PC-9 (cell line): ENCODE measurements at places on chromosomes 11 and 22. TPM values are rescaled to one million over a fixed set of nuclear protein-coding genes. Genes with fewer than 3 reads are reported as not detected.

DNA sequence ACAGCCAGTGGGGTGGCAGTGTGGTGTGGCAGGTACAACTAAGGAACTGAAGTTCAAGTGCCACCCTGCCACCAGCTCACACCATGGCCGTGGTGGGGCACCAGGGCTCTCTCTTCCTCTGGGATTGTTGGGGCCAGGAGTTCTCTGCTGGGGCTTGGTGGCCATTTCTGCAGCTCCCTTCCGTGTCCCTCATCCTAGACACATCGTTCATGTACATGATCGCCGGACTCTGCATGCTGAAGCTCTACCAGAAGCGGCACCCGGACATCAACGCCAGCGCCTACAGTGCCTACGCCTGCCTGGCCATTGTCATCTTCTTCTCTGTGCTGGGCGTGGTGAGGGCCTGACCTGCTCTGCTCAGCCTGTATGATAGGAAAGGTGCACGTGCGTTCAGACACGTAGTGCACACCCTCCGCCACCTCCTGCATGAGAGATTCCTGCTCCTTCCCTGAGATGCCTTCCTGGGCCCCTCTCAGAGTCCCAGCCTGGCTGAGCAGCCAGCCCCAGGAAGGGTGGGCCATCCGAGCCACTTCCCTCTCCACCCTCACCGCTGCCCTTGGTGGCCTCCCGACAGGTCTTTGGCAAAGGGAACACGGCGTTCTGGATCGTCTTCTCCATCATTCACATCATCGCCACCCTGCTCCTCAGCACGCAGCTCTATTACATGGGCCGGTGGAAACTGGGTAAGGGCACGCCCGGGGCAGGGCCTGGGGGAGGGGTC, 7.3 kb upstream of the TAGLN start:
- no peak overlapping the region for H3K27ac ChIP-seq
- no peak for DNase-seq
- H3K4me3 ChIP-seq = no peak overlapping the region
- no peaks in the 10 kb centered on the region for H3K36me3 ChIP-seq
- no peaks in the 10 kb centered on the region for H3K4me1 ChIP-seq

GRCh38 chr11:33874433-33874832, 17.4 kb downstream of the LMO2 start:
- H3K27ac ChIP-seq = no peak overlapping the region
- no peaks in the 10 kb centered on the region for H3K36me3 ChIP-seq
- no peaks in the 10 kb centered on the region for H3K4me1 ChIP-seq
- peaks cover 61% of the 10 kb centered on the region for H3K27me3 ChIP-seq

DNA sequence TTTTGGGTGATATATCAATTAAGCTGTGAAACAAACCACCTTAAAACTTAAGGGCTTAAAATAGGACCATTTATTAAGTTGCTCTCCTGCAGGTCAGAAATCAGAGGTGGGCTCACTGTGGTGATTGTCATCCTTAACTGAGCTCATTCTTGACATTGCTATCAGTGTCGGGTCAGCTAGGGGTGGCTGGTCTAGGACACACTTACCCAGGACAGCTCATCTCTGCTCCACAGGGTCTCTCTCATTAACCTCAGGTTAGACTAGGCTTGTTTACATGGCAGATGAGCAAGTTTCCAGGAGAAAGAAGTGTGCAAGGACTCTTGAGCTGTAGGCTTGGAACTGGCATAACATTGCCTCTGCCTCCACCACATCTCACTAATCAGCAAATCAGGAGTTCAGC, 601.0 kb upstream of the RAG2 start:
- H3K27me3 ChIP-seq = no peaks in the 10 kb centered on the region
- no peak overlapping the region for H3K4me3 ChIP-seq
- DNase-seq = no peak
- H3K36me3 ChIP-seq = no peaks in the 10 kb centered on the region

- no peak overlapping the region for H3K4me3 ChIP-seq
- no peak overlapping the region for H3K27ac ChIP-seq
- no peaks in the 10 kb centered on the region for H3K36me3 ChIP-seq
Measured at GRCh38 chr11:9774591-9775397, 110.9 kb downstream of the SWAP70 start.

MYEOV gene
- 182 and 232 TPM in 2 replicates for total RNA-seq

- DNase-seq = peak; percentile 65
- no peaks in the 10 kb centered on the region for H3K27me3 ChIP-seq
- H3K4me1 ChIP-seq = no peaks in the 10 kb centered on the region; the same call in 1 of the 2 replicates
- no peak overlapping the region for H3K27ac ChIP-seq
Measured at GRCh38 chr11:69799582-69799981, 19.6 kb downstream of the FGF3 start.

DNA sequence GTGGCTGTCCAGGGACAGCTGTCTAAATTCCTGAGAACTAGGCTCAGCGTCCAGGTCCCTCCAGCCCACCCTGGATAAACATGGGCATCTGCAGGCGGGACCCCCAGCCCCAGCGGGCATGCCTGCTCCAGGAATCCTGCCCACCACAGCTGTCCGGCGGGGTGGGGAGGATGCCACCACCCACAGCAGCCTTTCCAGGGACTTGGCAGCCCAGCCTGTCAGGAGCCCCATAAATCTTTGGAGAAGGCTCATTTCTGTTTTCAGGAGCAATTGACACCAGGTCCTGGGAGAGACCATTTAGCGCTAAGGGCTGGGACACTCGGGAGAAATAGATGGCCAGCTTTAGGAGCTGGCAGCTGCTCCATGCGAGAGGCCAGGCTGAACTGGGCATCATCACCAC, 358.9 kb downstream of the CADM1 start:
- no peak overlapping the region for H3K4me3 ChIP-seq
- H3K27me3 ChIP-seq = peaks cover 56% of the 10 kb centered on the region
- no peaks in the 10 kb centered on the region for H3K36me3 ChIP-seq
- DNase-seq = no peak
- H3K4me1 ChIP-seq = no peaks in the 10 kb centered on the region

MPEG1 gene
- not detected in 2 replicates for total RNA-seq

- no peak overlapping the region for H3K27ac ChIP-seq
- no peak overlapping the region for H3K4me3 ChIP-seq
- no peaks in the 10 kb centered on the region for H3K36me3 ChIP-seq
- no peak for DNase-seq
- H3K27me3 ChIP-seq = peaks cover 25% of the 10 kb centered on the region
Measured at GRCh38 chr11:120814531-120815318, 209.2 kb upstream of the TBCEL start.

- H3K27me3 ChIP-seq = no peaks in the 10 kb centered on the region
- peaks cover 24% of the 10 kb centered on the region for H3K4me1 ChIP-seq
- H3K4me3 ChIP-seq = no peak overlapping the region
- no peaks in the 10 kb centered on the region for H3K36me3 ChIP-seq
Measured at GRCh38 chr11:128450882-128451651, 136.3 kb downstream of the ETS1 start.

- no peaks in the 10 kb centered on the region for H3K27me3 ChIP-seq
- H3K4me1 ChIP-seq = peaks cover 34% of the 10 kb centered on the region
- DNase-seq = no peak
- H3K36me3 ChIP-seq = no peaks in the 10 kb centered on the region
- peak overlapping the region; percentile 74 for H3K27ac ChIP-seq
- no peak overlapping the region for H3K4me3 ChIP-seq
Measured at GRCh38 chr11:47923667-47924066, 56.7 kb upstream of the PTPRJ start.

GRCh38 chr11:76856106-76856505, 4.6 kb upstream of the ACER3 start:
- no peak overlapping the region for H3K27ac ChIP-seq
- H3K4me3 ChIP-seq = no peak overlapping the region
- 0 out of 2 replicates have a peak, but pooled peaks cover 6% of the 10 kb centered on the region for H3K4me1 ChIP-seq
- H3K36me3 ChIP-seq = no peaks in the 10 kb centered on the region

KCNK4 gene
- 0.53 and 0.57 TPM in 2 replicates for total RNA-seq

DNA sequence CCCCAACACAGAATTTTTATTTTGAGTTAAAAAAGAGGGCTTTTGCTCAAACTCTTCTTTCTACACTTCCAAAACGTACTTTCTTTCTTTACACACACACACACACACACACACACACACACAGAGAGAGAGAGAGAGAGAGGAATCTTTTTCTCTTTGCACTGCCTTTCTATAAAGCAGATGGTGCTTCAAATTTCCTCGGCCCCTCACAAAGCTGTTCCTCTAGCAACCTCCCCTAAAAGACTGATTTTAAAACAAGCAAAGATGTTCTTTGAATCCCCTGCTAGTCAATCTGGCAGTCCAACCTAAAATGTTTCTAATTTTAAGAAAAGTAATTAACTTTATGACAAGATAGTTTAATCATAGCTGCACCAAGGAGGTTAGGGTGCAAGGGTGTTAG, 2.7 kb upstream of the ANO3 start:
- no peak overlapping the region for H3K4me3 ChIP-seq
- no peak for DNase-seq
- H3K36me3 ChIP-seq = no peaks in the 10 kb centered on the region
- H3K27me3 ChIP-seq = no peaks in the 10 kb centered on the region
- no peak overlapping the region for H3K27ac ChIP-seq
- peaks cover 7% of the 10 kb centered on the region; the same call in 1 of the 2 replicates for H3K4me1 ChIP-seq

- H3K36me3 ChIP-seq = no peaks in the 10 kb centered on the region
- H3K4me1 ChIP-seq = no peaks in the 10 kb centered on the region
- H3K4me3 ChIP-seq = no peak overlapping the region
- H3K27ac ChIP-seq = no peak overlapping the region
Measured at GRCh38 chr11:115922876-115923275, 418.7 kb upstream of the CADM1 start.

DNA sequence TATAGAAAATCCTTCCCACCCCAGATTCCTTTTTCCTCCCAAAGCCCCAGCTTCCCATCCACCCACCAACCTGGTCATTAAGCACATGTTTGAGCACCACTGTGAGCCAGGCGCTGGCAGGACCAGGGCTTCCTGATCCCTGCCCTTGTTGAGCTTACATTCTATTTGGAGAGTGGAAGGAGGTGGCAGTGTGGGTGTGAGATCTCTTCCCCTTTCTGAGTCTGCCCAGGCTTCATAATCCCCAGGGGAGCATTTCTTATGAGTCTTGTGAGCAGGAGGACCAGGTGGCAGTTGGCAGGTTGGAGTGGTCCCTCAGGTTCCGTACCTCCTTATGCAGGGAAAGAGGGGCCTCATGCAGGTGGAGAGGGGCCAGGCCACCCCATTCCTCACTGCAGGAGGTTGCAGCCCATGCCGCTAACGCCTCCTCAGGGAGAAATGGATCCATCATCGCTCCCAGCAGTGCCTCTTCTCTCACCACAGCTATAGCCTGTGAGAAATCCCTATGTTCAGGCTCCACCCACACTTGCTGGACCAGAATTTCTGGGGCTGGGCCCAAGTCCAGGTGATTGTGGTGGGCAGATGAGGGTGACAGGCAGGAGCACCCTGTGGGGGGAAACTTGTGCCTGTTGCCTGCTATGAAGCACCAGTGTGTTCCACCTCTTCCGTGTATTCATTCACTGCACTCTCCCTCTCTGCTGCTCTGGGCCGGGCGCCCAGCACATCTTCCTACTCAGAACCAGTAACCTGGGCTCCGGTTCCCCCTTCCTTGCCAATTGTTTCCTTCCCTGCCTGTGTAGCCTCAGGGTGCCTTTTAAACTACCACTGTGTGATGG, 23.5 kb downstream of the UBE2L3 start:
- H3K36me3 ChIP-seq = no peaks in the 10 kb centered on the region; the same call in 1 of the 2 replicates
- no peak overlapping the region for H3K4me3 ChIP-seq
- no peaks in the 10 kb centered on the region for H3K27me3 ChIP-seq
- no peak overlapping the region for H3K27ac ChIP-seq
- DNase-seq = no peak

MMP13 gene
- total RNA-seq = not detected in 2 replicates

ASCL2 gene
- total RNA-seq = not detected in 2 replicates

DNA sequence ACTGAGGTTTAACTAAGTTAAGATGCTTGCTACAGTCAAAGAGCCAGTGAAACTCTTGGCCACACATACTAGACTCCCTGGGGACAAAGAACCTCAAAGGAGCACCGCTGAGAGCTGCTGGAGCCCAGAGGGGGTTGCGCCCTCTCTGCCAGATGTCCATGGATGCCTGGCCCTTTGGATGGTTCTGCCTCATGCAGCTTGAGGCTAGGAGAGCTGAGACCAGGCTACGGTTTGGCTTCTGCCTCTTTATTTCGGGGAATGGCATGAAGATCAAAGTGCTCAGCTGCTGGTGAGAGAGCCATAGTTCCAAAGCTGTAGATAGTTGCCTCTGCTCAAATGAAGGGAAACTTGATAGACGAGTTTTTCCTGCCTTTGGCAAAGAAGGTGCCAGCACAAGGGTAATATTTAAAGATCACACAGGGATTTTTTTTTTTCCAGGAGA, 43.0 kb downstream of the RASSF10 start:
- H3K36me3 ChIP-seq = no peaks in the 10 kb centered on the region
- H3K27me3 ChIP-seq = no peaks in the 10 kb centered on the region
- 0 out of 2 replicates have a peak overlapping the region, but pooled peaks have one; percentile 11 for H3K27ac ChIP-seq
- DNase-seq = peak; percentile 78

DNA sequence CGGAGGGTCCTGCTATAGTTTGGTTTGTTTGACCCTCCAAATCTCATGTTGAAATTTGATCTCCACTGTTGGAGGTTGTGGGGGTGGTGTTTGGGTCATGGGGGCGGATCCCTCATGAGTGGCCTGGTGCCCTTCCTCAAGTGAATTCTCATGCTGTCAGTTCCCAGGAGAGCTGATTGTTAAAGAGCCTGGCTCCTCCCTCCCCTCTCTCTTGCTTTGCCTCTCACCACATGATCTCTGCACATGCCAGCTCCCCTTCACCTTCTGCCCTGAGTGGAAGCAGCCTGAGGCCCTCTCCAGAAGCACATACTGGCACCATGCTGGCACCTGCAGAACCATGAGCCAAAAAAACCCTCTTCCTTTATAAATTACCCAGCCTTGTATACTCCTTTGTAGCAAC, 7.1 kb downstream of the TSPAN18 start:
- H3K36me3 ChIP-seq = no peaks in the 10 kb centered on the region
- no peaks in the 10 kb centered on the region for H3K4me1 ChIP-seq
- peaks cover 56% of the 10 kb centered on the region for H3K27me3 ChIP-seq
- no peak overlapping the region for H3K27ac ChIP-seq
- no peak for DNase-seq

- H3K27me3 ChIP-seq = no peaks in the 10 kb centered on the region
- H3K4me1 ChIP-seq = peaks cover 57% of the 10 kb centered on the region
- H3K27ac ChIP-seq = peak overlapping the region; percentile 47
Measured at GRCh38 chr11:96055706-96056387, 131.9 kb upstream of the MTMR2 start.

PHETA2 gene
- total RNA-seq = 4.5 TPM in 2 replicates

DNA sequence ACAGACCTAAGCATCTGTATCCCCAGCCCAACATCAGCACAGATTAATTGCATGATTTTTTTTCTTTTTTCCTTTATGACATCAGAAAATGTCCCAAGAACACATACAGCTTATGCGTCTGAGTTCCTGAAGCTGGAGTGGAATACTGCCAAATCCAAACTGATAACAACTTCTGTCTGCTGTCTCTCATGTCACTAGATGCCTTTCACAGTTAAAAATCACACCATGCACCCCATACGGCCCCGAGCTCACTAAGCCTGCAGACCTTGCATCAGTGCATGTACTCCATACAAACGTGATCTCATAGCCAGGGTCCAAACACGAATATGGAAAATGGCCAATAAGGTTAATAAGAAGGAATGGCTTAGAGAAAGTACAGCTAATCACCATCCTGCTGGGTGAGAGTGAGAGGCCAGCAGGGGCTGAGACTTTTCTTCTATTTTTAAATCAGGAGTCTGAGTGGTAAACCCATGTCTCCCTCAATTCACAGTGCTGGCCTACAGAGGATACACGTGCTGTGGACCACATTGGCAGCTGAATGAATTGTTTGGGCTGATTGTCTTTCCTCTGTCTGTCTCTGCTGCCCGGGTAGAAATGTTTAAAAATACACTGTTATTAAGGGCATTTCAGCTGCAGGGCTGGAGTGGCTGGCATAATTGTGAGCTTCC, 350.6 kb upstream of the RAG2 start:
- no peaks in the 10 kb centered on the region for H3K4me1 ChIP-seq
- no peaks in the 10 kb centered on the region for H3K36me3 ChIP-seq
- no peak for DNase-seq
